A673 (cell line): ENCODE measurements at places on chromosomes 7 and 10.
A peak's percentile ranks its signal among the peaks of the same experiment; 100 is the strongest.

DNA sequence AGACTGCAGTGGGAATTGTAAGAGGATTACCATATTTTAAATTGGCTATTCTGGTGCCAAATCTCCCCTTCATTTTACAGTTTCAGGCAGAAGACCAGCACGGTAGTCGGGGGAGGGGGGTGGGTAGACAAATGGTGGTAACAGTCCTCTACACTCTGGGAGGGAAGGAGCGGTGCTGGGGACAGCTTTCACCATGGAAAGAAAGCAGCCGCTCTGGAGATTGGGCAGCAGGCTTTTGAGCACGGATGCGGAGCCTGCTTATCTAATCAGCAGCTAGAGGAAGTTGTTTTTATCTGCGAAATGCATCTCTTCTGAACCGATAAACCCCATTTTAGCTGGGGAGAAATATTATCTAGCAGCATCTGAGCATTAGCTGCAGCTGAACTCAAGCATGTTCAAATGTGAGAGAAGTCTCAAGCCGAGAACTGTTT is 28.7 kb downstream of the IKZF1 start:
- peak overlapping the region; percentile 78 for H3K27ac ChIP-seq
- H3K4me3 ChIP-seq = peak overlapping the region; percentile 33
- H3K4me1 ChIP-seq = peaks cover 11% of the 10 kb centered on the region

- H3K27me3 ChIP-seq = no peaks in the 10 kb centered on the region
- no peak overlapping the region for H3K27ac ChIP-seq
- H3K4me3 ChIP-seq = no peak overlapping the region
- no peaks in the 10 kb centered on the region for H3K4me1 ChIP-seq
- no peaks in the 10 kb centered on the region for H3K36me3 ChIP-seq
Measured at GRCh38 chr7:91898240-91898992, 17.9 kb upstream of the MTERF1 start.

- no peak for DNase-seq
- peak overlapping the region; percentile 95 for H3K27ac ChIP-seq
Measured at GRCh38 chr7:36391436-36392198, 2.0 kb downstream of the ANLN start.

DNA sequence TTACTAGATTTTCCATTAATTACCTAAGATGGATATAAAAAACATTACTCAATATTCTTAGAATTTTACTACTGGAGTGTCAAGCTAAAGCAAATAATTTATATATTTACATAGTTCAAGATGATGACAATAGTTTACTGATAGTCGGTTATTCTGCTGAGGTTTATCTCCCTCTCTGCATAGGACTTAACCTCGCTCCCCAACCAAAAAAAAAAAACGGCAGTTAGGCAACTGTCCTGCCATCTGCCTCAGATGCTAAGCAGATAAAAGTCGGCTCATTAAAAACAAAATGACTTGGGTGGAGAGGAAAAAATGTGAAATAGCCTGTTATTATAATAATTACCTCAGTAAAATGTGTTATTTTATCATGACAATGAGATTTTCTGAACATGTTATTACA is 14.0 kb upstream of the ITGB8 start:
- no peak for DNase-seq
- no peaks in the 10 kb centered on the region for H3K4me1 ChIP-seq
- no peak overlapping the region for H3K4me3 ChIP-seq

GRCh38 chr10:97179731-97180362 is 5.9 kb downstream of the SLIT1 start:
- peaks cover 15% of the 10 kb centered on the region for H3K4me1 ChIP-seq
- DNase-seq = peak; percentile 93
- H3K27me3 ChIP-seq = peaks cover 48% of the 10 kb centered on the region
- H3K27ac ChIP-seq = no peak overlapping the region
- no peaks in the 10 kb centered on the region for H3K36me3 ChIP-seq
- peak overlapping the region; percentile 18 for H3K4me3 ChIP-seq

DNA sequence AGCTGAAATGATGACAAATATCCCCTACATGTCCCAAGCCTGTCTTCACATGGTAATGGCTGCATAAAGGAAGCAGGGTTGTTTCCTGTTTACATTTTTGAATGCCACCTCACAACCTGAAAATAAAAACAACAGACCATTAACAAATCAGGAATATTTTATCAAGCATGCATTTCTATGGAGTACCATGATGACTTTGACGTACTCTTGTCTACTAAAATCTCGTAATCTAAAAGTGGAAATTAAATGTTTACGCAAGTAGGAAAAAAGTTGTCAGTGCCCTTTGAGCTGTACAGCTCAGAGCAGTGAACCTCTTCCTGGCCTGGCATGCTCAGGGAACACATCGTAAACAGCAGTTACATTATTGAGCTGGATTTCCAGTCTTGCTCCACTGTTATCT is 194.1 kb downstream of the INHBA start:
- no peak for DNase-seq
- H3K27ac ChIP-seq = no peak overlapping the region
- H3K4me3 ChIP-seq = no peak overlapping the region
- H3K27me3 ChIP-seq = peaks cover 21% of the 10 kb centered on the region
- no peaks in the 10 kb centered on the region for H3K36me3 ChIP-seq

- peaks cover 26% of the 10 kb centered on the region for H3K27me3 ChIP-seq
- DNase-seq = no peak
- H3K4me3 ChIP-seq = no peak overlapping the region
- H3K27ac ChIP-seq = no peak overlapping the region
- H3K4me1 ChIP-seq = no peaks in the 10 kb centered on the region
Measured at GRCh38 chr10:77522268-77522809, 115.3 kb downstream of the KCNMA1 start.

- no peaks in the 10 kb centered on the region for H3K36me3 ChIP-seq
- no peaks in the 10 kb centered on the region for H3K27me3 ChIP-seq
- no peak overlapping the region for H3K27ac ChIP-seq
- no peak overlapping the region for H3K4me3 ChIP-seq
- no peaks in the 10 kb centered on the region for H3K4me1 ChIP-seq
- DNase-seq = no peak
Measured at GRCh38 chr10:88254091-88254490, 329.0 kb downstream of the RNLS start.

GRCh38 chr10:75283671-75284470 is 48.1 kb upstream of the COMTD1 start:
- DNase-seq = peak; percentile 55
- peaks cover 11% of the 10 kb centered on the region for H3K4me1 ChIP-seq

- H3K27me3 ChIP-seq = peaks cover 4% of the 10 kb centered on the region
- peak; percentile 57 for DNase-seq
- no peaks in the 10 kb centered on the region for H3K36me3 ChIP-seq
Measured at GRCh38 chr10:74825371-74826141, 844 bp upstream of the KAT6B start.

DNA sequence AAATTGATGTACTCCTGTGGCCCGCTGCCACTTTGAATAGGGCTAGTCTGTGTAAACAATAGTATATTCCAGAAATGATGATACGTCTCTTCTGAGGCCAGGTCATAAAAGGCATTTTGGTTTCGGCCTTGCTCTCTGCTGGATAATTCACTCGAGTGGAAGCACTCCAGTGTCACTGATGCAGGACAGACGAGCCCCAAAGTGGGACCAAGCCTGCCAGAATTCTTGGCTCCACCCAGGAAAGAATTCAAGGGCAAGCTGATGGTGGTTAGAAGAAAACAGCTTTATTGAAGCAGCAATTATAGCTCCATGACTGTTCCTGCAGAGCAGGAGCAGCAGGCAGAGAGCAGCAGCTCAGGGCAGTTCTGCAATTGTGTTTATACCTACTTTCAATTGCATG is 717.6 kb downstream of the GRM8 start:
- no peaks in the 10 kb centered on the region for H3K4me1 ChIP-seq
- H3K27ac ChIP-seq = no peak overlapping the region
- no peaks in the 10 kb centered on the region for H3K27me3 ChIP-seq
- DNase-seq = no peak
- no peaks in the 10 kb centered on the region for H3K36me3 ChIP-seq

- H3K4me1 ChIP-seq = peaks cover 32% of the 10 kb centered on the region
- peaks cover 4% of the 10 kb centered on the region for H3K27me3 ChIP-seq
- H3K27ac ChIP-seq = peak overlapping the region; percentile 63
- peak; percentile 82 for DNase-seq
- no peak overlapping the region for H3K4me3 ChIP-seq
Measured at GRCh38 chr7:123538189-123538714, 3.9 kb upstream of the IQUB start.

GRCh38 chr10:118409295-118409694 is 67.2 kb upstream of the FAM204A start:
- H3K4me1 ChIP-seq = no peaks in the 10 kb centered on the region
- H3K4me3 ChIP-seq = no peak overlapping the region
- H3K27me3 ChIP-seq = peaks cover 21% of the 10 kb centered on the region
- H3K27ac ChIP-seq = no peak overlapping the region
- H3K36me3 ChIP-seq = no peaks in the 10 kb centered on the region

GRCh38 chr7:140581411-140581810 is 59.2 kb downstream of the DENND2A start:
- no peaks in the 10 kb centered on the region for H3K36me3 ChIP-seq
- no peaks in the 10 kb centered on the region for H3K27me3 ChIP-seq
- no peaks in the 10 kb centered on the region for H3K4me1 ChIP-seq
- DNase-seq = no peak

DNA sequence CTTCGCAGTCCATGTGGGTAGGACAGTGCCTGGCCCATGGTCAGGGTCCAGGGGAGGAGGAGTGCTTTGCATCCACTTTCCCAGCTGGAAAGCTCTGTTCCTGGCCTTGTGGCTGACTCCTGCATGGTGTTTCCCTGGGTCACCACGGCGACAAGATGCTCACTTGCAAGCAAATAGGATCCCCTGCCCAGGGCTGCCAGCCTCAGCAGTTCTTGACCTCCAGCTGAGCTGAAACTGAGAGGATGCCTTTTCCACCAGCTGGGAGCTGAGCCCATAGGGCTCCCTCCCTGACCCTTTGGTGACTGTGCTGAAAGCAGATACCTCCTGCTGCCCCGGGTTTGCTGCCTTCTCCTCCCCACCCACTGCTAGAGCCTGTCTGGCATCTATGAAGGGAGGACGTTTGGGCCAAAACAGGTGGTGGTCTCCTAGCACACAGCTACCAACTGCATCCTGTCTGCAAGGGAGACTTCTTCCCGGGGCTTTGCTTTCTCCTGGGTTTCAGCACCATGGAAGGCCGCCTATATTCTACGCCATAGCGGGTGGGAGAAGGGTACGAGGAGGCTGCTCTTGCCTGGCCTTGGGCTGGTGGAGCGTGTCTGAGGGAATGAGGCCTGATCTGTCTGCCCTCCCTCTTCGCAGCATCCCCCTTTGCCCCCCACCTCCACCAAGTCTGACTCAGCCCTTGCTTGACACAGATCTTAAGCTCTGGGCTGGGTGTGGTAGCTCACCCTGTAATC is 34.4 kb downstream of the UBTD1 start:
- H3K27ac ChIP-seq = no peak overlapping the region
- no peaks in the 10 kb centered on the region for H3K36me3 ChIP-seq
- no peak for DNase-seq
- H3K4me1 ChIP-seq = no peaks in the 10 kb centered on the region

DNA sequence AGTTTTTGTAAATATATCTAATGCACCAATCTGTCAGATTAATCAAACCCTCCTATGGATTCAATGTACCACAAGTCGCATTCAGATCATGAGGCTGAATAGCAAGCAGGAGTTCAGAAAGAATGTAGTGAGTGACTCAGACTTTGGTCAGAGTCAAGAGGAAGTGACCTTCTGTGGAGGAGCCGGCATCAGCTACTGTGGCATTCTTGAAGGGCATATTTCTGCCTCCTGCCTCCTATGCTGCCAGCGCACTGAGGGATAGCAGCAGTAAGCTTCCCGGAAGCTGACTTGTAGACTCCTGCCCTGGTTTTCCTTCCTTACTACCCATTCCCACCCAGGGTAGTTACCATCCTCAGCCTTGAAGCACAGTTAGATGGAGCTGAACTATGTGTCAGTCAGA is 867.5 kb downstream of the NRG3 start:
- H3K27ac ChIP-seq = no peak overlapping the region
- H3K4me3 ChIP-seq = no peak overlapping the region
- H3K36me3 ChIP-seq = no peaks in the 10 kb centered on the region
- DNase-seq = no peak
- H3K4me1 ChIP-seq = no peaks in the 10 kb centered on the region
- no peaks in the 10 kb centered on the region for H3K27me3 ChIP-seq

DNA sequence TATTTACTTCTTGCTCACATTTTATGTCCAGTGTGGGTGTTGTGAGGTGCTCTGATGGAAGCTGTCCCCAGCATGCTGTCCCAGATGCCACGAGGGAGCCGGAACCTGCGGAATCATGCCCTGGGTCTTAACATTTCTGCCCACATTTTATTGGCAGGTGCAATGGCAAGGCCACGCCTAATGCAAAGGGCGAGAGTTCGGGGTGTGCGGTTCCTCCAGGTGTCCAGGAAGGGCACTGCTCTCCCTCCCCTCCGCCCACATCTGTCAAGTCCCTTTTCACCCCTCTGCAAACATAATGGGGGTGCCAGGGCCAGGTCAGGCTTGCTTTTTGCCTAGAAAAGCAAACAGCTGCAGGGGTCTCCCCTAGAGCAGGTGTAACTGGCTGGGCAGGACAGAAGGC is 16.4 kb downstream of the PDAP1 start:
- peaks cover 4% of the 10 kb centered on the region for H3K4me1 ChIP-seq
- no peak for DNase-seq
- no peak overlapping the region for H3K27ac ChIP-seq
- H3K36me3 ChIP-seq = peaks cover 20% of the 10 kb centered on the region

- H3K27me3 ChIP-seq = peaks cover 24% of the 10 kb centered on the region
- no peak for DNase-seq
- no peaks in the 10 kb centered on the region for H3K4me1 ChIP-seq
- H3K27ac ChIP-seq = no peak overlapping the region
- H3K4me3 ChIP-seq = no peak overlapping the region
Measured at GRCh38 chr7:141511316-141511675, 39.9 kb upstream of the AGK start.

DNA sequence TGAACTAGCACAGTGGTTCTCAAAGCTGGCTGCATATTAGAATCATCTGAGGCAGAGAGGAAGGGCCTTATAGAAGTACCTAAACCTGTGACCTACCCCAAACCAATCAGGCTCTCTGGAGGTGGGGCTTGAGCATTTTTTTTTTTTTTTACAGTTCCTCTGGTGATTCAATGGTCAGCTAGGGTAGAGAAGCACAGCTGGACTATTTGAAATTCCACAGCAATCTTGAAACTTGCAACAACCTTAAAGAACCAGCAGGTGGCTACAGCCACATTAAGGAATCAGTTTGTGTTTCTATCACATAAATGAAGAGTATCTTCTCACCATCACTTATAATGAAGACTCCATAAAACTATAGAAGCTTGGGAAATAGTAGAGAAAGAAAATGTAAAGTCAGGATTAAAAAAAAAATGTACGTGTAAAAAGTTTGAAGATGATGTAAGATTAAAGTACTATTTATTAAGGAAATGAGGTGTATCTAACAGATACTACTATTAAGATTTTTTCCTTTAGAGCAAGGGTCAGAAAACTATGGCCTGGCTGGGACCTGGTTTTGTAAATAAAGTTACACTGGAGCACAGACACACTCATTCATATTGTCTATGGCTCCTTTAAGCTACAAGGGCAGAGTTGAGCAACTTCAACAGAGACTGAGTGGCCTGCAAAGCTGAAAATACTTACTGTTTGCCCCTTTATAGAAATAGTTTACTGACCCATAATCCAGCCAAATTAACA is 3.8 kb downstream of the RTKN2 start:
- no peak overlapping the region for H3K4me3 ChIP-seq
- no peaks in the 10 kb centered on the region for H3K27me3 ChIP-seq
- H3K36me3 ChIP-seq = peaks cover 28% of the 10 kb centered on the region
- peak; percentile 77 for DNase-seq
